Heart right ventricle (tissue), 16 donors: ENCODE measurements at places on chromosomes 4 and X. TPM values are rescaled to one million over a fixed set of nuclear protein-coding genes. Genes with fewer than 3 reads are reported as not detected.

DNA sequence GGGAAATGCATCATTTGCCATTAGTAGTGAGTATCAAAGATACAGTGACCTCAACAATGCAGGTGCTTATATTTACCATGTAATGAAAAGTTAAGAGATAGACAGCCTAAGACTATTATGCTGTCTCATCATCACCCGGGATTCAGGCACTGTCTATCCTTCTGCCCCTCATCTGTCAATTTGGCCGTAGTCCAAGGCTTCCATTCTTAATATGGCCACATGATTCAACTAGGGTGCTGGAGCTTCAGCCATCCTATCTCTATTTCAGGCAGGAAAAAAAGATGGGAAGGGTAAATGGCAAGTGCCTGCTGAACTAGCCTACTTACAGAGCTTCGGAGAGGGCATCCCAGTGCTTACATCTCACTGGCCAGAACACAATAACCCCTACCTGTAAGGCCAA is 196.7 kb upstream of the LNX1 start:
- H3K27ac ChIP-seq: no peak overlapping the region
- no peaks in the 10 kb centered on the region for H3K36me3 ChIP-seq
- no peak overlapping the region for H3K4me3 ChIP-seq
- no peaks in the 10 kb centered on the region for H3K4me1 ChIP-seq

Gene ETDB
- not detected for total RNA-seq

Gene HEPH
- total RNA-seq: 48.5 TPM

Gene ZNF732
- not detected for total RNA-seq

GRCh38 chr4:7389719-7390118 is 45.0 kb downstream of the PSAPL1 start:
- H3K36me3 ChIP-seq: no peaks in the 10 kb centered on the region
- no peak overlapping the region for H3K27ac ChIP-seq
- no peak overlapping the region for H3K4me3 ChIP-seq

DNA sequence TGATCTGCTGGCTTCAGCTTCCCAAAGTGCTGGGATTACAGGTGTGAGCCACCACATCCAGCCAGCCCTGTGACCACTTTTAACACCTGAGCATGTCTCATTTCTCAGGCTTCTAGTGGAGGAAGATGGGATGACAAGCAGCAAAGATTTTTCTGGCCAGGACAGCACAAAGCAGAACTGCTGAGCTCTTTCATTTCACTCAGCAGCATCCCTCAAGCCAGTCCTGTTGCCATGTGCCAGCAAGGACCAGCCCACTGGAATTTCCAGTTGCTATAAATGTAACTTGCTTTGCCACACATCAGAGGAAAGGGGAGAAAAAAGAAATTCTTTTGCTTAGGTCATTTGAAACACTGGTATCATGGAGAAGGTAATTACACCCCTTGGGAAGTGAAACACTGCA is 75.9 kb downstream of the SLC9A7 start:
- H3K27ac ChIP-seq: no peak overlapping the region
- no peak overlapping the region for H3K4me3 ChIP-seq
- no peaks in the 10 kb centered on the region for H3K27me3 ChIP-seq
- H3K36me3 ChIP-seq: no peaks in the 10 kb centered on the region
- no peaks in the 10 kb centered on the region for H3K4me1 ChIP-seq

DNA sequence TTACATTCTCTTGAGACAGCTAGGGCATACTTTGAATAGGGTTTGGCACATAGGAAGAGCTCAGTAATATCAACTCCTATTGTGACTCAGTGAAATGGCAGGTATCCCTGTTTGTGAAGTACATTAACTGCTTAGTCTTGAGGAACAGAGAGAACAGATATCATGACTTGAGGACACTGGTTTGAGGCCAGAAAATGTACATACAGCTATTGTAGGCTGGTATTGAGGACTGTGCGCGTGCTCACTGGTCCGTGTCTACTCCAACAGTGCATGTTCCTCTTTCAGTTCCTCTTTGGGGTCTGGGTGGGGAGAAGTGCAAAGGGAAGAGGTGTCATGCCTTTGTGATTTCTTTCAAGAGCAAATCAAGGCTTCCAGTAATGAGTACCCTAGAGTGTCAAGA is 34.6 kb upstream of the TBC1D9 start:
- H3K36me3 ChIP-seq: no peaks in the 10 kb centered on the region
- DNase-seq: peak; percentile 20
- no peaks in the 10 kb centered on the region for H3K4me1 ChIP-seq
- no peak overlapping the region for H3K27ac ChIP-seq

Gene TXK
- total RNA-seq: 1.4 TPM

DNA sequence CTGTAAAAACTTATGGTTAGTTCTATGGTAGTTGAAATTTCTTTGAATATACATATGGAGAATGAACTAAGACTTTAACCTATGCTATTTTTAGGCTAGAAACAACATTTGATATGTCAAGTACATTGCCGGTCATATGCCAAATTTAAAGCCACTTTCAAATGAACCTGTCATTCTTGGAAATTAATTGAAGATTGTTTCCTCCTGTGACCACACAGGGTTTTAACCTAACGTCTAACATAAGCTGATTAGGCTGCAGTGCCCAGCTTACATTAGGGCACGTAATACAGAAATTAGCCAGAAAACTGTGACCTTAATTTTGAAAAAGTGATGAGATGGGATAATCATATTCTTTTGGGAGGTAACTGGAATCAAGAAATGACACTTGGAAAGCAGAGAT is 645.9 kb downstream of the FSTL5 start:
- no peak for DNase-seq
- H3K36me3 ChIP-seq: no peaks in the 10 kb centered on the region
- no peaks in the 10 kb centered on the region for H3K4me1 ChIP-seq
- H3K27me3 ChIP-seq: no peaks in the 10 kb centered on the region
- H3K4me3 ChIP-seq: no peak overlapping the region

Gene DCAF4L1
- 0.29 TPM for total RNA-seq

DNA sequence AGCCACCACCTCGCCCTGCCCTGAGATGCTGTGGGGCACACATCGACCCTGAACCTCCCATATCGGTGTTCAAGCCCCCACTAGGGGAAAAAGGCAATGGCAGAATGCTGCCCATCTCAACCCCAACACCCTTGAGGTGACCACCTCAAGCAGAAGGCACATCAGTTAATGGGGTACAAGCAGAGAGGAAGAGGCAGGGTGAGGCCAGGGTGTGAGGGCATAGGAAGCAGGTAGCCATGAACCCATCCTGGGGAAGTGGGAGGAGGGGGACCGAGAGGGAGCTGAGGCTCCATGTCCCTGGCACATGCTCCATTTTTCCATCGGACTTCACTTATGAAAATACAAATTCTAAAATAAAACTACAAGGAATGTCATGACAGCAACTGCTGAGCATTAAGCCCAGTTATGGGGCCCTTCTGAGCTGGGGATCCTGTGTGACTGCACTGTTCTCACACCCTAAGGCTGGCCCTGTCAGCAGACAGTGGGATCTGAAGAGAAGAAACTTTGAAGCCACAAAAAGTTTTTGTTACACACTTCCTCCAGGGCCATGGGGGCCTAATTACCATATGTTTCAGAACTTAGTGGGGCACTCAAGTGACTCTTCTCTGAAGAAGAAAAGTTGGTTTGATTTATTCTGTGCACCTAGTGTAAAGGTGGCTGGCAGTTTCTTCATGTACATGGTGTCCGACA is 68.2 kb upstream of the FAM241A start:
- no peaks in the 10 kb centered on the region for H3K27me3 ChIP-seq
- H3K27ac ChIP-seq: no peak overlapping the region
- H3K4me1 ChIP-seq: no peaks in the 10 kb centered on the region
- H3K36me3 ChIP-seq: no peaks in the 10 kb centered on the region
- no peak overlapping the region for H3K4me3 ChIP-seq

Gene PARM1
- total RNA-seq: 119 TPM

DNA sequence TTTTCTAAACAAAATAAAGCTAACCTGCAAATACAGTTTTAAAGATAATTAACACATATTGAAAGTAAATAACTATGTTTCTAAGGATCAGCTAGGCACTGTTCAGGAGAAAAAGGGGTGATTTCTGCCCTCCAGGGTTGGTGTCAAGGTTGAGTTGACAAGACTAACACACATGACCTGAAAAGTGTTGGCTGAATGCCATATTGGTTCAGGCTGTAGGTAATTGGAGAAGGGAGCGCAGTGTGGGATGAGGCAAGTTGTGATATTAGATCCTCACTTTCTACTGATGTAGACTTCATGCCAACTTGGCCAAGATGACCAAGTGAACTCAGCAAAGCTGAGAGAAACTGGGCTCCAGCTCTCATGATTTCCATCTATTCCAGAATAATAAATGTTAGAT is 42.2 kb downstream of the PPM1K start:
- no peaks in the 10 kb centered on the region for H3K4me1 ChIP-seq
- DNase-seq: no peak
- H3K27me3 ChIP-seq: no peaks in the 10 kb centered on the region
- H3K27ac ChIP-seq: no peak overlapping the region
- H3K4me3 ChIP-seq: no peak overlapping the region

Gene PNCK
- 3.6 TPM for total RNA-seq

Gene MAGEA11
- total RNA-seq: not detected

DNA sequence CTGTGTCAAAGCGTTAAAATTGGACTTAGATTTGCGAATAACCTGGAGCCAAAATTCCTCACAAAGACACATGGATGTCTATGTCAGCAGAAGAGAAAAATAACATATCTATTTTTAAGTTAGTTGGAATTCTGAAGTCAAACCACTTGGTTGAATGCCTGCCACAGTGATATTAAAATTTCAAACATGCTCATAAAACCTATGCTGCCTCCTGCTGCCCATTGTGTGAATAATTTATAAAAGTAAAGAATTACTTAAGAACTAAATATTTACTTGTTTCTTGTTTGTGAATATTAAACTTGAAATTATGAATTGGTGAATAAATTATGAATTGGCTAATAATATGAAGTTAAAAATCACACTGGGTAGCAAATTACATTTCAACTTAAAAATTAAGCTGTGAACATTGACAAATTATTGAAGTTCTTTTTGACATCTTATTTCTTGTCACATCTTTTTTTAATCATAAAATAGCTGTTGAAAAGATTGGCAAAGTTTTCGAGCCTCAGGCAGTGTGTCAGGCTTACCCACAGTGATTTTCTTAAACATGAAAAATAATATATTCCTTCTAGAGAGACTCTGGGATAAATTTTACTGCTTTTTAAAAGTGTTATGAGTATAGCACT is 35.4 kb downstream of the FABP2 start:
- peak overlapping the region; percentile 61 for H3K27ac ChIP-seq
- no peaks in the 10 kb centered on the region for H3K27me3 ChIP-seq
- DNase-seq: no peak
- H3K4me3 ChIP-seq: no peak overlapping the region
- H3K36me3 ChIP-seq: peaks cover 20% of the 10 kb centered on the region

Gene NHSL2
- total RNA-seq: 6.3 TPM

DNA sequence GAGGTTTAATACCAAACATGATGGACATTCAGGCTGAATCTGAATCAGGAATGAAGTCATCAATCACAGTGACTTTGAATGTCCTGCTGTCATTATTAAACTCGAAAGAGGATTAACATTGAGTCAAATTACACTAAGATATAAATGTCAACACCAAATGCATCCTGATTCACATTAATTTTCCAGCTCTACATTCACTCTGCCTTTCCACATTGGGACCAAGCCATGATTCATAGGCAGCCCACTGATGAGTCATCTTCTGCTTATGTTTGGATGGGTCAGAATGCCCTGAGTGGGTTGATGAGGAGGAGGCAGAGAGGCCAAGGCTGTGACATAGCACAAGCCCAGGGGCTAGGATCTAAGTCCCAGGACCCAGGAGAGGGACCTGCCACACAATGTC is 247.6 kb upstream of the RPS6KA3 start:
- no peak overlapping the region for H3K4me3 ChIP-seq
- H3K36me3 ChIP-seq: no peaks in the 10 kb centered on the region
- DNase-seq: no peak

Gene EPHA5
- total RNA-seq: 0.30 TPM

Gene SMIM10L2A
- total RNA-seq: 2.5 TPM

Gene PPP1R2C
- total RNA-seq: not detected

Gene NLGN3
- 0.94 TPM for total RNA-seq

DNA sequence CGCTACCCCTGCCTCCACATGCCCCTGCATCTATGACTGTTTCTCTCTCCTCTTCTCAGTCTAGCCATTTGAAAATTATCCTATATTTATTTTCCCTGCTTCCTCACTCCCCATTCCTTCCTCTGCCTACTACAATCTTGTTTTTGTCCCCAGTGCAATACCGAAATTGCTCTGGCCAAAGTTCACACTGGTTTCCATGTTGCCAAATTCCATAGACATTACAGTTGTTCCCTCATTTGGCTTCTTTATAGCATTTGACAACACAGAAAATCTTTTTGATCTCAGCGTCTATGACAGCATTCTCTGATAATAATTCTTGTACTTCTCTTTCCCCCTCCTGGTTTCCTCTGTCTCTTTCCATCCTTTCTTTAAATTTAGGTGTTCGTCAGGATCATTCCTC is 99.4 kb downstream of the GPR82 start:
- no peaks in the 10 kb centered on the region for H3K27me3 ChIP-seq
- H3K4me1 ChIP-seq: no peaks in the 10 kb centered on the region
- no peak for DNase-seq
- H3K27ac ChIP-seq: no peak overlapping the region

DNA sequence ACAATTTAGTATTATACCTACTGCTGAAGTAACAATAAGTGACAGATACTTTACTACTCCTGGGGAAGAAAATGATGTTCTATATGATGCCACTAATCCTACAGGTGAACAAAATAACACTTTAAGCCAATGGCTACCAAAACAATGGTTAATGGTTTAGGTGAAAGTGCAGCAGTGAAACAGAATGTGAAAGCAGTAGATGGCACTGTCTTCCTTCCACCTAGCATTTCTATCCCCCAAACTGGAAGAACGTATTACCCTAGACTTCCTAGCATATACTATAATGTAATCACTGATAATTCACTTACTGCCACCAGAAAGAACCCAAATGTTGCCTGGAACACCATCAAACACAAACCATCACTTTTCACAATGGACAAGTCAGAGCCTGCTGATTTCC is 18.9 kb upstream of the CABS1 start:
- no peaks in the 10 kb centered on the region for H3K4me1 ChIP-seq
- no peak overlapping the region for H3K27ac ChIP-seq
- no peaks in the 10 kb centered on the region for H3K36me3 ChIP-seq
- no peaks in the 10 kb centered on the region for H3K27me3 ChIP-seq

- H3K4me1 ChIP-seq: no peaks in the 10 kb centered on the region
- H3K36me3 ChIP-seq: no peaks in the 10 kb centered on the region
- H3K27me3 ChIP-seq: no peaks in the 10 kb centered on the region
- DNase-seq: no peak
- no peak overlapping the region for H3K27ac ChIP-seq
Observed at GRCh38 chrX:153864101-153864500, 21.9 kb downstream of the L1CAM start.

GRCh38 chr4:11633430-11633829 is 204.7 kb upstream of the HS3ST1 start:
- no peaks in the 10 kb centered on the region for H3K36me3 ChIP-seq
- H3K27ac ChIP-seq: no peak overlapping the region
- H3K27me3 ChIP-seq: no peaks in the 10 kb centered on the region
- peaks cover 10% of the 10 kb centered on the region for H3K4me1 ChIP-seq
- no peak for DNase-seq

Gene NPY2R
- not detected for total RNA-seq

Gene ADH1B
- 12.6 TPM for total RNA-seq

Gene REELD1
- not detected for total RNA-seq

Gene CT45A10
- not detected for total RNA-seq
